ENCODE measurements at places on chromosomes 2 and 18. TPM values are rescaled to one million over a fixed set of nuclear protein-coding genes. Genes with fewer than 3 reads are reported as not detected.

Gene RESP18
- not detected for total RNA-seq

Gene DOCK10
- total RNA-seq: 191 TPM

Gene GREB1
- total RNA-seq: 1.5 TPM

Gene ICOS
- total RNA-seq: 55.6 TPM

Gene GBX2
- total RNA-seq: not detected

Gene CENPA
- total RNA-seq: 33.6 TPM

Gene TMEM178A
- total RNA-seq: 0.31 TPM

Gene DLX2
- not detected for total RNA-seq

Gene UGT1A1
- not detected for total RNA-seq

Gene FABP1
- not detected for total RNA-seq

Gene FAP
- total RNA-seq: not detected

Gene GRHL1
- total RNA-seq: 0.20 TPM

Gene UGT1A10
- total RNA-seq: not detected

Gene ELOA2
- total RNA-seq: not detected

Gene SCN2A
- total RNA-seq: not detected

Gene CLHC1
- 4.2 TPM for total RNA-seq

Gene AFF3
- 3.1 TPM for total RNA-seq

Gene POU3F3
- not detected for total RNA-seq

Gene CROCC2
- total RNA-seq: not detected

Gene EVX2
- not detected for total RNA-seq

Gene NTSR2
- total RNA-seq: not detected

Gene VIT
- total RNA-seq: not detected

Gene CCDC138
- total RNA-seq: 12.3 TPM

Gene PFN4
- not detected for total RNA-seq

Gene SCN9A
- not detected for total RNA-seq

Gene VAMP8
- 91.1 TPM for total RNA-seq

Gene DNER
- total RNA-seq: not detected

Gene SLC25A12
- 16.2 TPM for total RNA-seq

Gene RTTN
- 27.2 TPM for total RNA-seq

Gene KATNAL2
- 1.3 TPM for total RNA-seq

Gene DSG1
- total RNA-seq: not detected

Gene SALL3
- not detected for total RNA-seq

Gene HOXD13
- total RNA-seq: not detected

Gene ALLC
- total RNA-seq: not detected

Gene GPR75
- 0.88 TPM for total RNA-seq

Gene MTLN
- 92.1 TPM for total RNA-seq

Gene KIAA2012
- total RNA-seq: not detected

Gene CDK5R2
- not detected for total RNA-seq

Gene DNAJC10
- 40.7 TPM for total RNA-seq

Gene FAM237A
- not detected for total RNA-seq

Gene CLEC4F
- not detected for total RNA-seq

Gene STPG4
- not detected for total RNA-seq

Gene SCYGR8
- total RNA-seq: not detected

Gene LRRTM1
- not detected for total RNA-seq

Gene CRYGC
- not detected for total RNA-seq

Gene TMX3
- 51.4 TPM for total RNA-seq

Gene EGR4
- 0.11 TPM for total RNA-seq

Gene GKN2
- total RNA-seq: not detected

Gene ALPI
- not detected for total RNA-seq

Gene MROH2A
- not detected for total RNA-seq

Gene TGFA
- total RNA-seq: 0.38 TPM

Gene INHA
- total RNA-seq: not detected

Gene AKAIN1
- not detected for total RNA-seq

Gene C1GALT1C1L
- total RNA-seq: not detected

Gene ST8SIA3
- total RNA-seq: not detected

Gene CERKL
- total RNA-seq: 0.20 TPM

Gene REG1B
- not detected for total RNA-seq

Gene GPAT2
- 10.2 TPM for total RNA-seq

Gene POTEJ
- total RNA-seq: not detected
